IPS-NIHi11 (cell line): ENCODE measurements at places on chromosomes 16 and 17.

- no peak for DNase-seq
Measured at GRCh38 chr17:31156326-31156725, 61.5 kb downstream of the NF1 start.

- DNase-seq = no peak
Measured at GRCh38 chr17:1126801-1127550, 52.8 kb downstream of the ABR start.

GRCh38 chr16:85222155-85222863 lies 110.0 kb upstream of the CIBAR2 start:
- no peak for DNase-seq

GRCh38 chr16:48881272-48881671 lies 271.3 kb upstream of the N4BP1 start:
- DNase-seq = no peak

DNA sequence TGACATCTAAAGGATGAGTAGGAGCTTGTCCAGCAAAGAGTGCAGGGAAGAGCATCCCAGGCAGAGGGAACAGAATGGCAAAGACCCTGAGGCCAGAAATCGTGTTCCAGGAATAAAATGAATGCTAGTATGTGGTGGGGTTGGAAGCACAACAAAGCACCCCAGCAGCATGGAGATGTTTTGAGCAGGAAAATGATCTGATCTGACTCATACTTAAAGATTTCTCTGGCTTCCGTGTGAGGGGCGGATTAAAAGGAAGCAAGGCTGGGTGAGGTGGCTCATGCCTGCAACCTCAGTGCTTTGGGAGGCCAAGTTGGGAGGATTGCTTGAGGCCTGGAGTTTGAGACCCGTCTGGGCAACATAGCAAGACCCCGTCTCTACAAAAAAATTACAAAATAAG lies 2.3 kb downstream of the SLC5A11 start:
- no peak for DNase-seq
